ENCODE measurements at places on chromosomes 2 and 18.

- no peak for DNase-seq
Observed at GRCh38 chr2:146850746-146851145, 994.1 kb upstream of the ACVR2A start.

DNA sequence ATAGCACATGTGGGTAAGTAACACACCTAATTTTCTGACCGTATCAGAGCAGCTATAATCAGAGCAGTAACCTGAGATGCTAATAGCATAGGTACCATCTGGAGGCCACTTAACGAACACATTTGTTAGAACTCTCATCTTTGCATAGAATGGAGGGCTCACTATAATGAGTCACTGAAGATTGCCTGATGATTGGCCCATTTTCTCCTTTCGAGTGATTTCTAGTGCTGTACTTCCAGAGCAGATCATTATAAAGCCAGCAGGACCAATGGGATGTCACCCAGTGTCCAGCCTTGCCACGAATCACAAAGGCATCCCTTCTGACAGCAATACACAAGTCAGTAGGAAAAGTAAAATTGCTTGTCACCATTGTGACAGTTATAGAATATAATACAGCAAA lies 81.7 kb upstream of the REV1 start:
- DNase-seq: no peak

- no peak for DNase-seq
Observed at GRCh38 chr2:68290901-68291300, 28.8 kb downstream of the CNRIP1 start.

GRCh38 chr2:82740527-82740926 lies 1718.6 kb downstream of the SUCLG1 start:
- DNase-seq: no peak

- DNase-seq: no peak
Observed at GRCh38 chr2:68000170-68000825, 62.5 kb downstream of the C1D start.

GRCh38 chr2:18690342-18690741 lies 101.0 kb upstream of the NT5C1B start:
- DNase-seq: no peak

GRCh38 chr2:11097038-11097720 lies 58.1 kb upstream of the SLC66A3 start:
- DNase-seq: no peak

GRCh38 chr2:2838548-2838845 lies 507.4 kb upstream of the MYT1L start:
- no peak for DNase-seq

GRCh38 chr2:118148133-118148532 lies 59.9 kb downstream of the INSIG2 start:
- DNase-seq: no peak

DNA sequence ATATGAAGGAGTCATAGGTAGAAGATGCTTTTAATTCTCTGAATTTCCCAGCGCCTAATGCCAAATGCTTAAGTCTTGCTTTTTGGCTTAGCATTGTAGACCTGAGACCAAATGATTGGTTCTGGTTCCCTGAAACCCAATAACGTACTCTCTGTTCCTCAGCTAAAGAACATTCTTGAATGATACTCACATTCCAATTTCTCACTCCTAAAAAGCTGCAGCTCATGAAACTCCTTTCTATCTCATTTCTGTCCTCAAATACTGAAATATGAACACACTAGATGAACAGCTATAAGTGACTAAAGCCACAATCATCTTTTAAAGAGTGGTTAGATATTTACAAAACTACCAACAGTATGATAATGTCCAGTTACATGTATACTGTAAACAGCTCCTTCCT lies 272.1 kb downstream of the SLC8A1 start:
- DNase-seq: no peak

GRCh38 chr2:89850481-89850880 lies 1159.0 kb downstream of the RPIA start:
- no peak for DNase-seq

GRCh38 chr2:96157649-96158553 lies 12.7 kb upstream of the DUSP2 start:
- peak; percentile 95 for DNase-seq

- no peak for DNase-seq
Observed at GRCh38 chr2:177740700-177741099, 331.9 kb downstream of the PDE11A start.

DNA sequence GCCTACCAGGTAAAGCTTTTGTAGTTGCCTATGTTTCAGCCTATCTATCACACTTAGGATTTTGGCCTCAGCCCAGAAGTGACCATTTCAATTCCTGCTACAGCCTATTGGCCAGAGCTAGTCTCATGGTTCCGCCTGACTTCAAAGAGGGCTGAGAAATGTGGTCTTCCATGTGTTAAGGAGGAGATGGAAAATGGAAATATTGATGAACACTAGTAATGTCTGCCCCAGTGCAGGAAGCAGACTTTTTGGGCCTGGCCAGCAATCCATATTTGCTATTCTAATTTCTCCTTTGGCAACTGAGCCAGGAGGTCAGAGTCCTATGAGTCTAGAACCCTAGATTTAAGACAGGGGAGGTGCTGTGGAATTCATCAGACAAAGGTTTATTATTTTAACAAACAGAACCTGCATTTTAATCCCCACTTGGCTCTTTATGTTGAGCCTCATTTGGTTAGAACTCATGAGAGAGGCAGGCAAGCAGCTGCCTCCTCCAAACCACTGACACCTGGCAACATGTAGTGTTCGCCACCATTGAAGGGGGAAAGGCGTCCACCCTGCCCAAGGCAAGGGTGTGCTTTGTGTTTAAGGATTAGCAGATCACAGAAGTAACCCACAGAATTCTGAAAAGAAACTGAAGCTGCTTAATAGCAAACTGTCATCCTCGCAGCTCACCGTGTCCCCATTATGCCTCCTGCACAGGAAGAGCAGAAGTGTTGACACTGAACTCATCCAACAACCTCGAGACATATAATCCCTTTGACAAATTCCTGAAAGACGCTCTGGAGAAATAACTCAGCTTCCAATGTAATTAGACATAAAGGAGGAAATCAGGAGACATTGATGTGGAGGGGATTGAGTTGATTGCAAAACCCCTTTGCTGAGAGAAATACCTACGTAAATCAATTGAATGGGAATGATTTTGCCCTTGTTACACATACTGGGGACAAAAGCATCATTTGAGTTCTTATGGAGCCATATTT lies 47.7 kb upstream of the SCG2 start:
- no peak for DNase-seq

- no peak for DNase-seq
Observed at GRCh38 chr2:83959266-83959665, 499.8 kb downstream of the SUCLG1 start.

GRCh38 chr18:23631746-23632145 lies 31.0 kb downstream of the ANKRD29 start:
- no peak for DNase-seq

GRCh38 chr2:45981384-45981930 lies 315.8 kb upstream of the EPAS1 start:
- DNase-seq: no peak
